Stimulated activated CD8-positive, alpha-beta memory T cell treated with anti-CD3 and anti-CD28 coated beads, Interleukin-7, amount 100 ng/mL, for 1 hour (primary cell): ENCODE measurements at places on chromosomes 12 and 14.

DNA sequence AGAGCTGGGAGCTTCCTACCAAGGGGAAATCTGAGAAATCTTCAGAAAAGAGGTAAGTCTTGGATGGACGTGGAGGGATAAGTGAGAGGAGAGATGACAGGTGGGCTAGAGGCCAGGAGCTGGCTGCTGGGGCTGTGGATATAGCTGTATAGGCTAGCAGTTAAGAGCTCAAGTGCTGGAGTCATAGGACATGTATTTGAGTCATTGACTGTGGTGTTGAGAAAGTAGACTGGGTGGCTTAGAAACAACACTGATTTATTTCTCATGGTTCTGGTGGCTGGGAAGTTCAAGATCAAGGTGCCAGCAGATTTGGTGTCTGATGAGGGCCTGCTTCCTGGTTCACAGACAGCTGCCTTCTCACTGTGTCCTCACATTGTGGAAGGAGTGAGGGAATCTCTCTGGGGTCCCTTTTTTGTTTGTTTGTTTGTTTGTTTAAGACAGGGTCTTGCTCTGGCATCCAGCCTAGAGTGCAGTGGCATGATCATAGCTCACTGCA, 151.1 kb upstream of the FUT8 start:
- DNase-seq: no peak

GRCh38 chr12:116483959-116484750, 75.0 kb upstream of the MAP1LC3B2 start:
- DNase-seq: no peak

- DNase-seq: no peak
Measured at GRCh38 chr14:34211732-34212131, 250.3 kb downstream of the SPTSSA start.

DNA sequence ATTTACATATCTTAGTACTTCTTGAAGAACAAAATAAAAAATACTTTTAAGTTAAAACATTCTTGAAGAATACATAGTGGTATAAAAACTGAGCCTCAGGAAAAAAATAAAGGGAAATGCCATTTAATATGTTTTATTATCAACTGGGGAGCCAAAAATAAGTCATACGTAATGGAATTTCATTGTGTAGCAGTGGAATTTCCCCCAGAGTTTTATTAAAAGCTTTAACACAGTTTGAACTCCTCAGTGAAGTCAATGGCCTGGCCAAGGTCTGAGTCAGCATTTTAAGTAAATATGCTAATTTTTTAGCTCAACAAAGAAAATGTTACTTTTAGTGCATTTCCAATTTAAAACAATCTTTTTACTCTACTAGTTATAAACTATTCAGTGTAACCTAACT, 350.1 kb upstream of the ATP2B1 start:
- DNase-seq: no peak
